ENCODE measurements at places on chromosomes 13 and 19.
A peak's percentile ranks its signal among the peaks of the same experiment; 100 is the strongest.

GRCh38 chr13:53092931-53093330, 64.3 kb downstream of the OLFM4 start:
- DNase-seq: no peak

- no peak for DNase-seq
These were observed 754 bp upstream of the CHERP start for GRCh38 chr19:16542910-16543472.

DNA sequence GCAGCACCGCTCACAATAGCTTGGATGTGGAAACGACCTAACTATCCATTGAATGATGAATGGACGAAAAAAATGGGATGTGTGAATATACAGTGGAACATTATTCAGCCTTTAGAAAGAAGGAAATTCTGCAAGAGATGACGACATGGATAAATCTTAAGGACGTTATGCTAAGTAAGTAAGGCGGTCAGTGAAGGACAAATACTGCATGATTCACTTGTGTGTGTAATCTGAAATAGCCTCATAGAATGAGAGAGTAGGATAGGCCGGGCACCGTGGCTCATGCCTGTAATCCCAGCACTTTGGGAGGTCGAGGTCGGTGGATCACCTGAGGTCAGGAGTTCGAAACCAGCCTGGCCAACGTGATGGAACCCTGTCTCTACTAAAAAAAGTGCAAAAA, 25.4 kb upstream of the ZNF766 start:
- DNase-seq: no peak

- DNase-seq: no peak
These were observed 2.4 kb upstream of the ZNF536 start for GRCh38 chr19:30369833-30370232.

GRCh38 chr13:75761369-75761768, 125.2 kb downstream of the LMO7 start:
- no peak for DNase-seq

DNA sequence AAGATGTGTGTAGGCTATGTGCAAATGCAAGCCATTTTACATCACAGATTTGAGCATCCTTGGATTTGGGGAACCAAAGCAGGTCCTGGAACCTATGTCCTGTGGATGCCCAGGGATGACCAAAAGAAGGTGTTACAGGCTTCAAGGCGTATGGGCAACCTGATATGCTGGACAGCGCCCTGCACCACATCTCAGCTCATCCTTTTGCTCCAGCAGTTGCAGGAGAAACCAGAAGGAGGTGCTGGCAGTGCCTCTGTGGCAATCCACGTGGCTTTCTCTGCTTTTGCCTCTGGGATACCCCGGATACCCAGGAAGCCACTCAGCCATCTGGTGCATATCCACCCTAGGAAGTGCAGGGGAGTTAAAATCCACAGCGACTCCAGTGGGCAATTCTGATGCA, 110.3 kb upstream of the VSTM2B start:
- DNase-seq: no peak

- no peak for DNase-seq
These were observed 68.4 kb downstream of the ZIC5 start for GRCh38 chr13:99903140-99903539.

- no peak for DNase-seq
These were observed 986.5 kb downstream of the PCDH17 start for GRCh38 chr13:58617880-58618665.

GRCh38 chr19:48635966-48636858, 967 bp downstream of the DBP start:
- DNase-seq: peak; percentile 51

DNA sequence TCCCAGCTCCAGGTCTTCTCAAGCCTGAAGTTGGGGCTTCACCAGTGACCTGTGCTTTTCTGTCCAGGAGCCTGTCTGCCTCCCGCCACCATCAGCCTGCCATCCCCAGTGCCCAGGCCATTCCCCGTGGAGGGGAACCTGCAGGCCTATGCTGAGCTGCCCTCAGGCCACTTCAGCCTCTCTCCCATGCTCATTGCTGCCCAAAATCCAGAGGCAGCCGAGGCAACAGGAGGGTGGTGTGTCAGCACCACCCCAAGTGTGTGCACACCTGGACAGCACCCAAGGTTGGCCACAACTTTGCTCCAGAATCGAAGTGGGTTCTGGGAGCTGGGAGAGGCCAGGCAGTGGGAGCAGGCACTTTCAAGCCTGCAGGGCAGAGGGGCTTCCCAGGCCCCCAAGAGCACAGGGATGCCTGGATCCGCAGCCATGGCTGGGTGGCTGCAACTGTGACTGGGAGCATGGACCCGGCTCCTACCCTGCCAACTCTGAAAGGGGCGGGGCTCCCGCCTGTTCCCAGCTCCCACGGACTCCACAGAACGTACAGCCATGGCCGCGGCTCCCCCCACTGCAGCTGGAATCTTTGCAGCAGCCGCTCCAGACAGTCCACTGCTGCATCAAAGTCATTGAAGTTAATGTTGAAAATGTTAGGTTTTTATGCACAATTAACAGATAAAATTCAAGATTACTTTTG, 1747.0 kb downstream of the OLFM4 start:
- no peak for DNase-seq

Data from COR-L47 (cell line).